Stimulated activated CD8-positive, alpha-beta memory T cell treated with anti-CD3 and anti-CD28 coated beads, Interleukin-4, amount 100 ng/mL, for 1 hour (primary cell): ENCODE measurements at places on chromosomes 13 and 19.

GRCh38 chr19:55437410-55437809, 5.7 kb downstream of the SHISA7 start:
- DNase-seq, result no peak

DNA sequence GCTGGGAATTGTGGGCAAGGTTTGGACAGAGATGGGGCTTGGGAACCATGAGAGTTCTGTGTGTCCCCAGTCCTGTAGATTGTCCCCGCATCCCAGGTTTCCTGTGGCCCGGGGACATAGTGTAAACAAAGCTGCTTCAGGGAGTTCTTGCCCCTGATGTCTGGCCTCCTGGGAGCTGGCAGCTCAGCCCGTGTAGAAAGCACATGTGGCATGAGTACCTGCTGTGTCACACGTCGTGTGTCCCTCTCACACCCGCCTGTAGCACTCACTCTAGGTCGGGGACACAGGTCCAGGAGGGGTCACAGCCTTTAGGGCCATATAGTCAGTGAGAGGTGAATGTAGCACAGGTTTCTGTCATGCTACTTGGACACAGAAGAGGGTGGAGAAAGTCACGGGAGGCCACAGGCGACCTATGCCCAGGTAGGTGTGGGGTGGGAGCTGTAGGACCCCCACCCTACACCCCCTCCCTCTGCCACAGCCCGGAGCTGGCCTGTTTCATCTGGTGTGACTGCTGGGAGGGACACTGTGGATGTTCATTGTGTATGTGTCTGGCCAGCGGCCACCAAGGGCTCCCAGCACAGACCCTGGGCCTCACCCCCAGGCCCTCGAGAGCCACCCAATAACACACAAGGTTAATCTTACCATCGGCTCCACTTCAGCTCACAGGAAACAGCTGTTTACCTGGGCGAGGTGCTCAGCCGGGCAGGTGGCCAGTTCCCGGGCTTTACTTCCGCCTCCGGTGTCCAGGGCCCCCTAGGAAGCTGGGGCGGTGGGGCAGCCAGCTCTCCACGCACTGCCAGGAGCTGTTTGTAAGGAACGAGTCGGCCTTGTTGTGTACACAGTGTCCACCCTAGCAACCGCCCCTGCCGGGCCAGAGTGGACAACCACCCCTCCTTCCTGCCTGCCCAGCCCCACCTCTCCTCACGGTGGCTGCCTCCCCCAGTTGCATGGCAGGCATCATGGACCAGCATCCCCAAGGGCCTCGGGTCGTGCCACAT, 49.7 kb downstream of the COMP start:
- DNase-seq, result no peak

GRCh38 chr19:38596057-38596981, 21.4 kb downstream of the MAP4K1 start:
- no peak for DNase-seq

- DNase-seq, result no peak
Observed at GRCh38 chr13:49366841-49367240, 77.0 kb downstream of the CAB39L start.

DNA sequence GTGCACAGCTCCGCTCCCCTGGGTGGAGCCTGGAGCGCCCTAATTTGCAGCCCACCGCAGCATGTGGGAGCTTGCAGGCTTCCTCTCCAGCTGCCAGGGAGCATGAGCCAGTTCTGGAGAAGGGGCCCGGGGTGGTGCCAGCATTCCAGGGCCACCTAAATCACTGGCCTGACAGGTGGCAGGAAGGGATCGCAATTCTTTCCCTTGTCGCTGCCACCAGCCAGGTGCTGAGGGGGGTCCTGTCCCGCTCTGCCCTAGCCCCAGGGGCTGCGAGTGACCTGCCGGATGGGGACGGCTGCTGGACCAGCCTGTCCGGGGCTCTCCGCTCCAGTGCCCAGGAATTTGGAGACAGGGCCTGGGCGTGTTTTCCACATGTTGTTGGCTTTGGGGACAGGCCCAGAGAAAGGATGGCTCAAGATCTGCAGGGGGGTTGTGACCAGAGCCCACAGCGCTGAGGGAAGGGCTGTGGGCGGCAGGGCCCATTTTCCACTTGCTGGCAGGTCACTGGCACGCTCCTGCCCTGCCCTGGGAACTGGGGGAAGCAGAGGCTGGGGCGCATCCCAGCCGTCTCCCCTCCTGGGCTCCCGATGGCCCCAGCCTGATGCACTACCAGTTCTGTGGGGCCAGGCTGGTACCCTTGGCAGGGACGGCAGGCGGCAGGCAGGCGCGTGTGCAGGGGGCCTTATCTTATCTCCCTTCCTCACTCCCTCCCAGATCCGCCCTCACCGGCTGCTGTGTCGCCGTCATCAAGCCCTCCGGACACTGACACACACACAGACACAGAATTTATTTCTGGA, 9.5 kb downstream of the NDUFA11 start:
- no peak for DNase-seq

DNA sequence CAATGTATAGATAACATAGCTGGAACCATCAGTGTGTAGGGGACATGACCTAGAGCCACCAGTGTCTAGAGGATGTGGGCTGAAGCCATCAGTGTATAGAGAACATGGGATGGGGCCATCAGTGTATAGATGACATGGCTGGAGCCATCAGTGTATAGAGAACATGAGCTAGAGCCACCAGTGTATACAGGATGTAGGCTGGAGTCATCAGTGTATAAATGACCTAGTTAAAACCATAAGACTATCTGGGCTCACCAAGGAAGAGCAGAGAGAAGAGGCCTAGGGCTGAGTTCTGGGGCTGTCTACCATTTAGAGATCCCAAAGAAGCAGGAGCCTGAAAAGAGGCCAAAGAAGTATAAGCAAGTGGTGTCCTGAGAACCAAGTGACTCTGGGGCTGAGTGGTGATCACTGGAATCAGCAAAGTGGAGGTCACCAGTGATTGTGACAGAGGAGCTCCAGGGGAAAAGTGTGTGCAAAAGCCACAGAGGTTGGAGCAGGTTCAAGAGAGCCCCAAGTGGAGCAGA, 41.0 kb downstream of the RFX2 start:
- no peak for DNase-seq

GRCh38 chr13:104625201-104625600, 1559.0 kb upstream of the SLC10A2 start:
- no peak for DNase-seq

- no peak for DNase-seq
Observed at GRCh38 chr19:40907968-40908735, 26.1 kb upstream of the CYP2A7 start.

DNA sequence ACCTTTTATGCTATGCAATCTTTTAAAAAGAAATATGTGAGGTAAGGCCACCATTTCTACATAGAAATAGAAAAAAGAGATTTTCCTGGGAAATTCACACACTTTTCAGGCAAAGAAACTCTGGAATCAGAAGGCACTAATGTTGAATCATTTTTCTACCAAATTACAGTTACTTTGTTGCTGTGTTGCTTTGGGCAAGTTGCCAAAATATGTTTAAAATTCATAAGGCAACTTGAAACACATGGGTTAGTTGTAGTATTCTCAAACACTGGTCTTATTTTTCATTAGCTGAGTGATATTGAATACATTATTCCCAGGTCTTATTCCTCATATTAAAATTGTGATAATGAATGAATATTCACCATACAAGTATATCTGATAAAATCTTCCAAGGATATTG, 195.0 kb upstream of the SLITRK1 start:
- no peak for DNase-seq

GRCh38 chr13:64900039-64900438, 2330.1 kb downstream of the PCDH9 start:
- DNase-seq, result no peak

- DNase-seq, result no peak
Observed at GRCh38 chr19:11101057-11101456, 11.8 kb downstream of the LDLR start.

- DNase-seq, result no peak
Observed at GRCh38 chr13:108830916-108831315, 201.5 kb downstream of the MYO16 start.

- no peak for DNase-seq
Observed at GRCh38 chr19:2035590-2035991, 15.5 kb downstream of the MKNK2 start.

DNA sequence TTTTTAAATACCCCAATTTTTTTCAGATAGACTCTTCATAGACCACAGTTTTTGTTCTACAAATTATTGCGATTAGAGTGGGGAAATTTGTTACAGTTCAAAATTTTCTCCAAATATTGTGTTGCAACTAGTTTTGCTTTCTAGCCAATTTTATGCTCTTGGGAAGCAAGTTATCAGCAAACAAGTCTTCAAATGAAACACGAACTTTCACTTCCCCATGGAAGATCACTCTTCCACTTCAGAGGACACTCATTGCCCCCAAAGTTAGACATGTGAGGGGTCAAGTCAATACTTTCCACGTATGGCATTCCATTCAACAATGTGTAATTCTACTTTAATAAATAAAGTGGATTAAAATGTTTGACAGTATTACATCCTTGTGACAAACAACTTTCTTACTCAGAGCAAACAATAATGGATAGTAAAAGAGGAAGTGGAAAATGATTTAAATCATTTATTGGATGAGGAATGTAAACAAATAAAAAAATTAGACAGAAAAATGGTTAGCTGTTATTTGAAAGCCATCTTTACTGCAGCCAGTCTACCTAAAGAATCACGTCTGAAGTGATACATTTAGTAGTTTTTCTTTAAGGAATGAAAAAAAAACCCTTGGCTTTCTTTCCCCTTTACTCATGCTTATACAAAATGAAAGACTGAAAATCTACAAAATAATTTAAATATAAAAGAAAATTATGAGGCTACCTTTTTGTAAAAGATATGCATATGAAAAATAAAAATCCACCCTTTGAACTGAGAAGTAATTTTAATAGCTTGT, 41.2 kb upstream of the TNFSF11 start:
- no peak for DNase-seq
